RPMI7951 (cell line): ENCODE measurements at places on chromosomes 3 and 15.
A peak's percentile ranks its signal among the peaks of the same experiment; 100 is the strongest.

DNA sequence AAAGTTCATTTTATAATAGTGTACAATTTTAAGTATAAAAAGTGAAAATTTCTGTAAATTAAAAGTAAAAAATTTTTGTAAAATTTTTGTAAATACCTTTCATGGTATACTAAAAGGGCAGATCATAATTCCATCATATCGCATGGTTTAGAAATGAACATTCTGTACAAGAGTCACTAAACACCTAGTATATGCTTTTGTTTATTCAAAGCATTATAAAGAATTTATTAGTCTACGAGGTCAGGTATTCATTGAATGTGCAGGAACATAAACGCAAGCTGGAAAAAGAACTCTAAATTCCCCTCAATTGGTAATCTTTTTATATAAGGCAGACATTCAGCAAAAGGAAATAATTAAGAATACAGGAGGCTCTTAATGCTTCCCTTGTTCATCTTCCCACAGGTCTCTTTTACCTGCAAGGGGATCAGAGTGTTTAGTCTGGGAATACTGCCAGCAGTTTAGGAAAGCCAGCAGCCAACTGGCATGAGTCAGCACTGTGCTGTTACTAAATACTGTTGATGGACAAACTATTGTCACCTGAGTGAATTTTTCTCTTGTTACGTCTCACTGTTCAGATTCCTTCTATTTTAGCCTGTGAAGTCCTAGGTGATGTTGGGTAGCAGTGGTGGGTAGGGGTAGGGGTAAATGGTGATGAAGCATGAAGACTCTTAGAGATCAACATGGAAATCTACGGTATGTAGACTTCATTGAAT is 70.1 kb downstream of the UQCC5 start:
- peak; percentile 29 for DNase-seq

- DNase-seq: peak; percentile 82
Observed at GRCh38 chr15:29854413-29854812, 32.1 kb upstream of the TJP1 start.

- no peak for DNase-seq
Observed at GRCh38 chr3:88616413-88616812, 466.7 kb downstream of the C3orf38 start.

GRCh38 chr15:33095641-33096040 is 98.9 kb downstream of the FMN1 start:
- no peak for DNase-seq

DNA sequence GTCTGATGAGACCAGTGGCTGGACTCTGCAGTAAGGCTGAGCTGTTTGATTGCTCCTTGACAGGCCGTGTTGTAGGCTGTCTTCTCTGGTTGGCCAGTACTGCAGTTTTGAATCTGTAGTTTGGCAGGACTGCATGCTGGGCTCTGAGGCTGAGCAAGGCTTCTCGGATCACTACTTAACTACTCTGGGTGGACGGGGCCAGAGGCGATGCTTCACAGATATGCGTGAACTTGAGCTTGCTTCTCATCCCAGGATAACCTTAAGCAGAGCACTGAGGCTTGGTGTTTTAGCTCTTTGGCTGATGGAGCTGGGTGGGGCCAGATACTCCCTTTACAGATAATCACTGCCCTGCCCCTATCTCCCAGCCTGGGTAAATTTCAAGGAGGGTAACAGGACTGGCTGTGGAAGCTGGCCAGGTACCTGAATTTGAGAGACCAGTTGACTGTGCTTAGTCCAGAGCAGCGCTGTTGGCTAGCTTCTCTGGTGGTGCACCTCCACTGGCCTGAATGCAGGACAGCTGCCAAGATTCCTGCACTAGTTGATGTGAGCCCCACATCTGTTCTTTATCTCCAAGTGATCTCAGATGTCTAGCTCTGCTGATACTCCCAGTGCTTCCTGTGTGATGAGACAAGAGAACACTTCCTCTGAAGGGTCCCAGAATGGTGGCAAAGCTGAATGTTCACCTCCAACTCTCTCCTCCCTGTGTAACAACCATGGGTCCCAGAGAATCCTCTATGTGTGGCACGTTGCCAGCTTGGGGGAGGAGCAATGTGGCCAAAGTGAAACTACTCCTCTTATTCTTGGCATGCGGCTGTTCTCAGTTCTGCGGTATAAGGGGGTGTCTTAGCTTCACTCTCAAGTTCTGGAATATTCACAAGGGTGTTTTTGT is 37.9 kb downstream of the RPL39L start:
- DNase-seq: peak; percentile 91
